ENCODE measurements at places on chromosomes 4 and X.

GRCh38 chr4:184529283-184529682, 54.9 kb upstream of the IRF2 start:
- DNase-seq = no peak

- DNase-seq = no peak
Measured at GRCh38 chr4:107577743-107578142, 142.3 kb downstream of the PAPSS1 start.

- no peak for DNase-seq
Measured at GRCh38 chr4:140047017-140047640, 106.9 kb downstream of the MAML3 start.

DNA sequence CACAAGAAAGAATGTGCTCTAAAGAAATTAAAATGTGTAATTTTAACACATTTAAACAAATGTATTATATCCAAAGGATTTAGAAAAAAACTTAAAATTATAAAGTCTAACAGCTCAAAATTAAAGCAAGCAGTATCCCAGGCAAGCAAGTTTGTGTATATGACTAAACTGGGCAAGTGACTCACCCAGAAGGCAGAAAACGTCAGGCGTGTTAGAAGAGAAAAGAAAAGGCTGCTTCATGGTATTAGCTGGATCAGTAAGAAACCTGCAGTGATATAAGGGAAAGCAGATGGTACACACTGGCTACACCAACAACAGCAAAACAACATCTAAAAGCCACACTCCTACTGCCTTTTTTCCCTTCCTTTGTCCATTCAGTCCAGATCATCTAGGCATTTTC, 250.6 kb upstream of the NDST3 start:
- no peak for DNase-seq

All from fibroblast of skin of left biceps (primary cell).